ENCODE measurements at places on chromosomes 3 and 15.

GRCh38 chr15:22778796-22779195 is 7.6 kb upstream of the NIPA1 start:
- DNase-seq, result no peak

DNA sequence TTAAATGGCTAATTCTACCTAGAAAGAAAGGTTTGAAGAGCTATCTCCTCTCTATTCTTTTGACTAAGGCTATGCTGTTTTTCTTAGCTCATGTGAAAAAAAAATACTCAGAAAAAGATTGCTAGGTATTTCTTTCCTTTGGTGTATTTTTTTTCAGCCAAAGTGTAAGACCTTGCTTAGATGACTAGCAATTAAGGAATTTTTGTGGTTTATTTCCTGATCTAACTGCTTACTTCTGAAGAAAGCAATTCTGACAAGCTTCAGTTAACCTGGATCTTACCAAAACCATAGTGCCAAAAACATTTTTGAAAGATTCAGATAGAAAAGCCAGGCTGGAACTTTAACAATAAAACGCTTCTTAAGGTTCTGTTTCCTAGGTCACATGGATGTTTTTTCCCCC is 315.6 kb downstream of the SOX2 start:
- DNase-seq, result no peak

GRCh38 chr3:65052101-65052500 is 364.3 kb upstream of the ADAMTS9 start:
- DNase-seq, result no peak

DNA sequence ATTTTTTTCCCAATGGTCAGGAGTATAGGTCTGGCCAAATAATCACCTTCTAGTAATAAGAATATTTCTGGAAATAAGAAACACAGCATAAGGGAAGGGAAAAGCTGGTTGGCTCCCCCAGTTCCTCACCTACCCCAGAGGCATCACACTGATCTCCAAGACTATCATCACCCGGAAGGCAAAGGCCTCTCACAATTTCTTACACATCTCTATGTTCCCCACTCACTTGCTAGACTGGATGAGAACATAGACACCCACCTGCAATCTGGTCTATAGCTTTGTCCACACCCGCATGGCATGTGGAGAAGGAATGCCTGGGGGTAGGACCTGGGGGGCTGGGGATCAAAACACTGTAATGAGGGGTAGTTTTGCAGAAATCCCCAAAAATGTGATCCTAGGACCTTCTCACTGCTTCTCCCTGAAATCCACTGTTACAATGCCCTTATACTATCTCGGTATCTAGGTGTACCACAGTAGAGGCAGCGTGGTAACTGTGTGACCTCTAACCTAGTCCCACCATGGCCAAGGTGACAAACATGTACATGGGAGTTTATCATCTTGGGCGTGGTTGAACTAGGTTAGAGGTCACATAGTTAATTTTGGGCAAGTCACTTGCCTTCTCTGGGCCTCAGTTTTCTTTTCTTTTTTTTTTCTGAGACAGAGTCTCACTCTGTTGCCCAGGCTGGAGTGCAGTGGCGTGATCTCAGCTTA is 29.5 kb upstream of the NRROS start:
- DNase-seq, result peak; percentile 21

DNA sequence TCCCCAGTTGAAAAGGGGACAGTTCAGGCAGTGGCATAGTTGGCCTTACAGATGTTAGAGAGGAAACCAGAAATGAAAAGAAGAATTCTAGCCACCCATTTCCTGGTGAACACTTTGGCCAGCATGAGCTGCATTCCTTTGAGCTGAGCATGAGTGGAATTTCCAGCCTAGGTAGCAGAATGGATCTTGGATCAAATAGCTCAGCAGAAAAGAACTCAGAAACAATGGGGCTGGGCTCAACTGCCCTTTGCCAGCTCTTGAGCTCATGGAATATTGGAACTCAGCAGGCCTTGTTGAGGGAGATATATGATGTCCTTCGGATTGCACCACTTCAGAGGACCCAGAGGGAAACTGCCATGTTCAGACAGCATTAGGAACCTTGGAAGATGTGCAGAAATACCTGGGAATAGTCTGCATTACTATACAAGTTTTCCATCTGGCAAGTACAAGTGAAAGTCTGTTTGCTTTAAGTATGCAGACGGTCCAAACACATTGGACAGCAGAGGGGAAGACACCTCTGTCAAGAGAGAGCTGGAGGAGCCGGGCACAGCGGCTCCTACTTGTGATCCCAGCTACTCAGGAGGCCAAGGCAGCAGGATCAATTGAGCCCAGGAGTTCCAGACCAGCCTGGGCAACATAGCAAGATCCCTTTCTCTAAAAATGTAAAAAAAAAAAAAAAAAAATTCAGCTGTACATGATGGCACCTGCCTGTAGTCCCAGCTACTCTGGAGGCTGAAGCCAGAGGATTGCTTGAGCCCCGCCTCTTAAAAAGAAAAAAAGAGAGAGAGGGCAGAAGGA is 3.1 kb upstream of the CDV3 start:
- no peak for DNase-seq

DNA sequence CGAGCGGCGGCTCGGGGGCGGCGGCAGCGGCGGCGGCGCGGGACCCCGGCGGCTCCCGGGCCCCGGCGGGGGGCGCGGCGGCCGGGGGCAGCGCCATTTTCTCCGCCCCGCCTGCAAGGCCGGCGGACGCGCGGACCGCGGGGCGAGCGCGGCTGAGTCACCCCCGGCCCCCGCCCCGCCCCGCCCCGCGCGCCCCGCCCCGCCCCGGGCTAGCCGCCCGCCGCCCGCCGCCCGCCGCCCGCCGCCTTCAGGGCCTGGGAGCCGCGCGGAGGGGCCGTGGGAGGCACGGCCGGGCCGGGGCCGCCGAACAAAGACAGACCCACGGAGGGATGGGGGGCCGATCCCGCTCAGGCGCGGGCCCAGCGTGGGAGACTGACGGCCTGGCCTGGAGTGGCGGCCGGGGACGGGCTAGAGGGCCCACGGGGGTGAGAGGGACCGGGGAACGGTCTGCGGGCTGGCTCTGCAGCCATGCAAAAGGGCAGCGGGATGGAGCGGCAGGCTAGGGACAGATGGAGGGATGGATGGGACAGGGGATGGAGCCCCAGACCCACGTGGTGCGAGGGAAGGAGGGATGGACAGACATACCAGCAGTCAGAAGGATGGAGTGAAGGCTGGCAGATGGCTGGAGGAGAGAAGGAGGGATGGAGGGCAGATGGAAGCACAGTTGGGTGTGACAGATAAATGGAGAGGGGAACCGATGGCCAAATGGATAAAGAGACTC is at the start of gene EIF4E3:
EIF4E3 (minus strand) TSS at position 132 of the 721 bp plus-strand sequence; CDS start at position 97, 35 bp downstream.
- DNase-seq, result peak; percentile 68

DNA sequence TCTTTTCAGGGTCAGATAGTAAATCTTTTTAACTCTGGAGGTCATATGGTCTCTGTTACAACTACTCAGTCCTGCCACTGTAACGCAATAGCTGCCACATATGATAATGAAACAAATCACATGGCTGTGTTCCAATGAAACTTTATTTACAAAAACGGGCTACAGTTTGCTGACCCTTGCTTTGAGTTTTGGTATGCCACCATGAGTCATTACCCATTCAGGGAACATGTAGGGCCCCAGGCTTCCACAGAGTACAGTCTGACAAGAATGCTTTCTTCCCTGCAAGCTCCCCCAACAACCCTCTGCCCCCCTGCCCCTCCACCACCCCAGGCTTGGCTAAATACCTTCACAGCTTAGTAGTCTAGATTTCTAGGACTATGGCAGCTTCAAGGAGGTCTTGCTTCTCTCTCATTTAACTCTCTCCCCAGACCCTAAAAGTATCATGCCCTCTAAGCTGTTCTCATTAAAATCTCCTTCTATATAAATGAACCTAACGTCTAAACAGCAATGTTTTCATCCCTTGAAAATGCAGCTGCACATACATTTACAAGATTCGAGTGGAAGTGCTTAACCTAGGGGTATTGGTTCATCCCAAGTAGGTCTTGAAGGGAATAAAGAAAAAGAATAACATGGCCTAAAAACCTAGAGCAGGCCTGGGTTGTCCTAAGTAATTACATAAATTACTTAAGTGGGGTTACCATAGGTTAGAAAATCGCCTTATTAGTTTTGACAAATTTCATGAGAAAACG is 117.8 kb upstream of the PRICKLE2 start:
- DNase-seq, result no peak

DNA sequence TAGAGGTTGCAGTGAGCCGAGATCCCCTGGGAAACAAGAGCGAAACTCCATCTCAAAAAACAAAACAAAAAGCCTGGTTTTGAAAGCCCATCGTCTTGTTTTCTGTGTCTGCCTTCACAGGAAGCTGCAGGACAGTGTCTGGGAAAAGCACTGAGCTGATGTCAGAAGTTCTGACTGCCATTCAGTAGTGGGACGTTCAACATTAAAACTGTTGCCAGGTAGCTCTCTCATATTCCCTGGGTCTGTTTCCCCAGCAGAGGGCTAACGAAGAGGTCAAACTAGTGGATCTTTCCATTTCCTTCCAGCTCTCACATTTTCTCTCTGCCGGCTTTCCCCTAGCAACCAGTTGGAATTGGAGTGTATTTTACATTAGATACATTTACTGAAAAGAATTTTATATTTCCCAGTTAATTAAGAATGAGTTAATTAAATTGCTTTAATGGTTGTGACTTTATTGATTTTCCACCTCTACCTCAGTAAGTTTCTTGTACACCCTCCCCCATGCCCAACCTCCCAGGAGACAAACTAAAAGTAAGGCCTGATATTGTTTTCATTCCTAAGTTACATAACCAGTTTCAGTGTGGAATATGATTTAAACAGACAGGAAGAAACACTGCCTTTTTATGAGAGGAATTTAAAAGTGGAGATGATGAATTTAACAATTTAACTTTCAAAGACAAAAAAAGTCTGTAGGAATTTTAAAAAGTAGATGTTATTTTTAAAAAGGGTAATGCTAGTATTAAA is 29.9 kb downstream of the RCN2 start:
- no peak for DNase-seq

DNA sequence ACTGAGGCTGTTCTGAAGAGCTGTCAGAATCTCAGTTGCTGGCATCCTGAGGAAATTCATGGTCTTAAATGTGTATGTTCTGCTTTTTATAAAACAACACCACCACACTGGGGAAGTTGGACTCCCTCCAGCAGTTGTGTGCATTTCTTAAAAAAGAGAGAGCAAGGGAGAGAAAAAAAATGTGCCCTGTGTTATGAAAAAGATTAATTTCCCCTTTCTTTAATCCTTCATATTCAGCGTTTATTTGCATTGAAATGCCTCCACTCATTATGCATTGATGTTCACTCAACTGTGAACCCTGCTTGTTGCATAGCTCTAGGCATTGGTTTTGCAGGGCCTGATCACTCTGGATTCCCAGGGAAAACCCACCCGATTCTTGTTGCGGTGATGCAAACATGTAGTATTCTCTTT is 4.4 kb upstream of the ZNF609 start:
- peak; percentile 50 for DNase-seq

- DNase-seq, result no peak
Measured at GRCh38 chr3:98784666-98785600, 21.8 kb downstream of the ST3GAL6 start.

DNA sequence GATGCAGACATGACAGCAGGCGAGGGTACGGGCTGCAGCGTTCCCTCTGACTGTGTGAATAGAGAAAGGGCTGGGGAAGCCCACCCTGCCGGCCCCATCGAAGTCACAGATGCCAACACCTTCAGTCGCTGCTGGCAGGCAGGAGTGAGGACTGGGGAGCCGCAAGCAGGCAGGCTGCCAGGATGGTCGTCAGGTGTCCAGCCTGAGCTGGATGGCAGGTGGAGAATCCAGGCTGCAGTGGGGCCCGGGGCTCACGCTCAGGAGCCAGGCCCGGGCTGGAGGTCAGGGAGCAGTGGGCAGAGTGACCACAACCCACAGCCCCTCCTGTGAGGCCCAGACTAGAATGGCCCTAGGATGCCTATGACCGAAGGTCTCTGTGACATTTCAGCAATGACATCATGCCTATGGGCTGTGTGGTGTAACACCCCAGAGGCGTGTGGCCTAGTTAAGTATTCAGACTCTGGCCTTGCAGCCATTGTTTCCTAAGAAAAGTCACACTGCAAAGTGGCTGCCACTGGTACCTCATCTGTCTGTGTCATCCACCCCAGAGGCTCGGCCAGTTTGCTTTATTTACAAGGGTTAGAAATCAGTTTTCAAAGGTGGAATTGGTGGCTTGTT is 15.7 kb downstream of the PRR23E start:
- DNase-seq, result no peak

DNA sequence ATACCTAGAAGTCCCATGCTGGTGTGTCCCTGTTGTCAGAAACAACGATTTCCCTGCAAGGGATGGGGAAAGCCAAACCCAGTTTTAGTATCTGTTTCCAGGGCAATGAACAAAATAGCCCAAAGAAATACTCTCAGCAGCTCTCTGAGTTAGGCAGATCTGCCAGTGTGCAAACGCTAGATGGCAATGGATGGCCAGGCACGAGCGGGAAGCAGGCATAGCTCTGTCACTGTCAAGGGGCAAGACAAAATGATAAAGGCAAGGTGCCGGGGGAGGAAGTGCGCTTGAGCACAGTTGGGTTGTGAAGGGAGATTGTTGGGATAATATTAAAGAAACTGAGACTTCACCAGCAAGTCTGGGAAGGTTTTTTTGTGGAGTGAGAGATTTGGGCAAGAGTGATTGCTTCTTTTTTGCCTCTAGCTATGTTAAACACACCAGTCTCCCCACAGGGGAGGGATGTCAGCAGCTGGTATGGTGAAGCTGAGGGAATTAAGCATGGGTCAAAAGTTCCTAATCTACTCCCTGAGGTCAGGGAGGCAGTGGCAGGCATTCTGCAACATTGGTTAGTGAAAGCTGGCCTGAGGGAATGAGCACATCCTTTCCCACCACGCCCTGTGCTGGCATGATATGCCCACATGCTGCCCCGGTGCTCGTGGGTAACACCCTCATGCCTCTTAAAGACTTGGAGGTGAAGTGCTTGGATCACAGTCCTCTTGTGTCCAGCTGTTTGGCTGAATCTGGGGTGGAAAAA is 117.5 kb downstream of the PDCD6IP start:
- DNase-seq, result peak; percentile 7

DNA sequence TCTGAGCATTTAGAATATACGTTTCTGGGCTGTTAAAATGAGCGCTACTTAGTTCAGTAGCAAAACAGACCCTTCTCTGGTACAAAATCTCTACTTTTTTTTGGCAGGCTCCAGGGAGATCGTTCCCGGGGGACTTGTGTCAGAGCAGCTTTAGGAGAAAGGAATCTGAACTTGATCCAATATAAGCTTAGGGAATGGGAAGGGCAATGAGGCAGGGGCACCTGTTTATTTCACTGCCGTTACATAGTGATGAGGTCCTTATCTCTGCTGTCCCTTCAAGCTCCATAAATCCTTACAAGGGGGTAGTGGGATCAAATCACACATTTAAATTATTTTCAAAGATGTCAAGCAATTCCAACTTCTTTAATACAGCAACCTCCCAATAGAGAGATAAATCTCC is 128.7 kb upstream of the BNIP2 start:
- DNase-seq, result no peak

GRCh38 chr15:45486317-45486716 is 36.2 kb downstream of the SLC30A4 start:
- no peak for DNase-seq

DNA sequence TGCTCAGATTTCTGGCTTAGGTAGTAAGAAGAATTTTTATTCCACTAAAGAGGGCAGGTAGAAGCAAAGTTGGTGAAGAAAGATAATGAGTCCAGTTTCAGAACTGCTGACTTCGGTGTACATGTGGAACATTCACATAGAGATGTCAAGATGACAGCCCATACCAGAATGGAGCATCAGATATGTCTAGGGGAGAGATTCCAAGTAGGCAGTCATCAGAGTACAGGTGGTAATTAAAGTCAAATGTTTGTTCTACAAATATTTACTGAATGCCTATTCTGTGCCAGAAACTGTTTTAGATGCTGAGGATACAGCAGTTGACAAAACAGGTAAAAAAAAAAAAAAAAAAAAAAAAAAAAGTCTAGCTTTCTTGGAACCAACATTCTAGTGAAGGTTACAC is 81.9 kb downstream of the FGF12 start:
- no peak for DNase-seq
